ENCODE measurements at places on chromosomes 2 and 18.

DNA sequence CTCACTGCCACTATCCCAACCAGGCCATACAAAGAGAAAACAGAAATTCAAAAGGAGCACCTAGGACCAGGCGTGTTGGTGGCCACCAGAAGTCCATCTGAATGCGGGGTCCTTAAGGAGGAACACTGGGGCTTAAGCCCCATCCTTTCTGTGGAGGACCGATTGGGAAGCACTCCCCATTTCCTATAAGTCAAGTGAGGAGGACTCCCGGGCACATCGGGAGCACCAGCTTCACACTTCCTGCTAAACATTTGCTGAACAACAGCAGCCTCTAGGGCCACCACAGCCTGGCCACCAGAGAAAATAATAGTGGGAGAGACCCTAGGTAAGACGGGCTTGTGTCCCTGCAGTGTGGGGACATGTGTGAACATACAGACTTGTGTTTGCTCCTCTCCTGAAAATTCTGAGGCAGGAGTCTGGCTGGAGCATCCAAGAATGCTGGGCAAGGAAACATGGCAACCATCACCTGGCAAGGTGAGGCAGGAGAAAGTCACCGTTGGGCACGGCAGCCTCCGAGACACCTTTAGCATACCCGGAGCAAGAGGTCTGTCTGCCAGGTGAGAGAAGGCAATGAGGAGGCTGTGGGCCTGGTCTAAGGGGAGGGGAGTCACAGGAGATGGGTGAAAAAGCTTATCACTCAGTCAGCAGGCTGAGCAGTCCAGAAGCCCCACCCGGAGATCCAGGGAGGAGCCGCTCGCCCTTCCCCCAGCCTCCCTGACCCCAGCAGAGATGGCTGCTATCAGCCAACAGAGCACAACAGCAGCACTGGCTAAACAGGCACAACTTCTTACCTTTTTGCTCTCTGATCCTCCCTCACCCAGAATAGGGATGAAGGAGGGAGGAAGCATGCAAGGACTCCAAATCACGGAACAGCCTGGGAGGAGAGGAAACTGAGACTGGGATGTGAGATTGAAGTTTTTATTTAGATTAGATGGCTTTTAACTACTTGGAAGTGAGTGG is 282.3 kb downstream of the EIPR1 start:
- no peak for DNase-seq

DNA sequence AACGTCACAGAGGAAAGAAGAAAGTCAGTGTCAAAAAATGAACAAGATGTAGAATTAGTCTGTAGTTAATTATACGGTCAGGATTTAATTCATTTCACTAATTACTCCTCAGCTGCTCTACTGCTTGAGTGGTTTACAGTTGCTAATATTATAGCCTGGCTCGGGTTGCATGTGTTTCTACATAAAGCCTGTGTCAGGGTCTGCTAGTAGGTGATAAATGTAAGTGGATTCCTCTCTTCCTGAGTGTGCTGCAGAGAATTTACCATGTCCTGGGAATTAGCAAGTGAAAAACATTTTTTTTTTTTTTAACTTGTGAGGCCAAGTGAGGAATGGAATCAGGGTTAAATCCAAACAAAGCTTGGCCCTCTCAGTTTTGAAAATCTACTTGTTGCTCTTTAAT is 622.6 kb downstream of the EPHA4 start:
- DNase-seq = no peak

DNA sequence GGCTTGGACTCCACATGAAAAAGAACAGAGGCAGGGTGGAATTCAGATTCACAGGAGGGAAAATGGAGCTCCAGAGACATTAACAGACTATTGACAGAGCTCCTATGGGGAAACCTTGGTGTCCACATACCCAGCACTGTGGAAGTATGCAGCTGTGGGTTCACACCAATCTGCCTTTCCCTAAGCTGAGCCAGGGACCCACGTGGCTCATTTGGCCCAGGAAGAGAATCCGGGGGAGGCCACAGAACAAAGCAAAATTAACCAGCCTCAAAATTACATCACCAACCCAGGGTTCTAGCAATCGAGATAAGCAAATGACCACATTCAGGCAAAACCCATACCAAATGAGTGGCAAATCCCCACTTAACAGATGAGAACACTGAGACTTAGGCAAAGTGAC is 105.8 kb upstream of the TWIST2 start:
- no peak for DNase-seq

DNA sequence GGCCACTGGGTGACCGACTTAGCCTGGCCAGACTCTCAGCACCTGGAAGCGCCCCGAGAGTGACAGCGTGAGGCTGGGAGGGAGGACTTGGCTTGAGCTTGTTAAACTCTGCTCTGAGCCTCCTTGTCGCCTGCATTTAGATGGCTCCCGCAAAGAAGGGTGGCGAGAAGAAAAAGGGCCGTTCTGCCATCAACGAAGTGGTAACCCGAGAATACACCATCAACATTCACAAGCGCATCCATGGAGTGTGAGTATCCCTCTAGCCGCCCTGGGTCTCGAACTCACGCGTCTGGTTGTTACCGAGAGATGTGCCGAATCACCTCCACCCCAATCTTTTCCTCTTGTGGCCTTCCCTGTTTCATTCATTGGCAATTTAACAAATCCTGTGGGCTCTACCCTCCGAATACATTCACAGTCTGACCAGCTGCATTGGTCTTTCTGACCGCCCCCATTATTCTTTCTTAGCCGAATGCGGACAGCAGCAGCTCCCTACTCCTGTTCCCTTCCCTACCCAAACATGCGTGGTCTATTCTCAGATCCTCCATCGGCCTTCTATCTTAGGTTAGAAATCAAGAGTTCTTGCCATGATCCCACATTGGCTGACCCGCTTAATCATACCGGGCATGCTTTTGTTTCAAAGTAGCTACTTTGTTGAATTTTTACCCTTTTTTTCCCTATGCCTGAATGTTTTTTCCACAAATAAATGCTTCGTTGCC is 631 bp downstream of the RPL31 start:
- peak; percentile 42 for DNase-seq

DNA sequence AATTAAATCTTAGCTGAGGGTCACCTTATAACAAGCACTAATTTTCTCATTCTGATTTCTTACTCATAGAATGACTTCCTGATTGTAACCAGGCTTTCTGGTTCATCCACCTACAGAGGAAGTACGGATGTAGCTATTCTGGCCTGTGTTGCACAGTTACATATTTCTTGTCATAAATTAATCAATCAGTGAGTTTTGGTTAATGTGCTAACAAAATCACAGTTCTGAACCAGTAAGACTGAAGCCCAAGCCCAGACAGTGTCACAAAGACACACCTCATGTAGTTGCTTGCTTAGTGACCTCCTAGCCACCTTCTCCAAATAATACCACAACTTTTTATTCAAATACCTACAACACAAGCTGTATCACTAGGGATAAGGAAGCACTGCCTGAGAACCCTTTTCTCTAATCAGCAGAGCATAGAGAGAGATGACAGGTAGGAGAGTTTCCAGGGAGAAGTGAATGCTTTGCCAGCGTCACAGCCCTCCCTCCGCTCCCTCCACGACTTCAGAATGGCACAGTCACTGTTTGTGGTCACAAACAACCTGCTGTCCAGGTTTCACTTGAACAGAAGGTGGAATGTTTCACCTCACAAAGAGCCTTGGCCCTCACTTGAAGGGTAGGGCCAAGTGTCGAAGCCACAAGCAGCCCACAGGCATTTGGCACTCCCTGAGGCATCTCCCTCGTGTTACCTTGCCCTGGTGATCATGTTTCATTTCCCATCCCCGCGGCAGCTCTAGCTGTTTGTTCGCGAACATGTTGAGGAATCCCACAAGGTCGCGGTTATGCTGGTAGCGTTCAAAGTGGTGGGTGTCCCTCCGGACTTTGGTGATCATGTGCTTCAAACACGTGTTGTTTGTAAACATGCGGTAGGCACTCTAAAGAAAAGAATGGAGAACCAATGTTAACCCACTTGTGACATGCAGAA is 120.8 kb upstream of the STK17B start:
- no peak for DNase-seq

DNA sequence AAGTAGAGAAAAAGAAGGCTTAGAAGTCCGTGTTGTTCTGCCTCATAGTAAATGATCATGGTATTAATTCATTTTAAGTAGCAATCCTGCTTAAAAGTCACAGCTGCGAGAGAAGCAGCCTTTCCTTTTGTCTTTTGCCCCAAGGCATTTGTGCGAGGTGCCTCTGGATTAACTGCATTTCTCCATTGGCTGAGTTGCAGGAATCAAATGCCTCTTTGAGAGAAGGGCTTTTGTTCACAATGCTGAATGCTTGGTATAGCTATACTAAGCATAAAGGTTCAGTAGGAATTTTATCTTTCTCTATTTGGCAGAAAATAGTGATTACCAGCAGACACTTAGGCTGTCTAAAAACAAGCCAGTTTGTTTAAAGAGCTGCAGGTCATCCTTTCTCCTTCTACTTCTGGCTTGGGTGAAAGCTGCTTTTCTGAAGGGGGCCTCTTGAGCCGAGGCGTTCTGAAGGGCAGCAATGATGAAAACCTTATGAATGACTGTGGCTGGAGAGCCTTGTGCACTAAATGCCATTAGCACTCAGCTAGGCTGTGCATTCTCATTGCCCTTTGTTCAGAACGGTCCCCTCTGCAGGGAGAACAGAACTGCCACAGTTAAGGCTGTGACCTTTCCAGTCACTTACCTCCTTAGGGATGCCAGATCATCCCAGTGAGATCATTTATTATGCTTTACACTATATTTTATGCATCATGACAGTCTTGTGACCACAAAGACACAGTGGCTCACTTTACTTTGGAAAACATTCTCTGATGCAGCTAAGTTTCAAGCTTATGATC is 68.8 kb upstream of the TMEM87B start:
- peak; percentile 32 for DNase-seq

DNA sequence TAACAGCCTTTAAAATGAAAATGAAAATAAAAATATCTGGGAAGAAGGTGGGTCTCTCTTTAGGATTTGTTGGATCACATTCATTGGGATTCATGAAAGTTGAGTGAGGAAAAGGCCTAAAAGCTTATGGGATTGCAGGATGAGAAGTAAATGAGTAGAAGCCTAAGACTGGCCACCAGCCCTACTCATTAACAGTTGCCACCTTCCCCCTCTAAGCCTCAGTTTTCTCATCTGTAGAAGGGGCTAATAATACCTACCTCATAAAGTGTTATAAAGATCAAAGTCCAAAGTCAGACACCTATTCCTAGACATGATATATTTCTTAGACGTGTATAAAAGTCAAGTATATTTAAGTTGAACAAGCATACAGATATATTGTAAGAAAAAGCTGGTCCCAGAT is 23.8 kb downstream of the RDH14 start:
- no peak for DNase-seq

DNA sequence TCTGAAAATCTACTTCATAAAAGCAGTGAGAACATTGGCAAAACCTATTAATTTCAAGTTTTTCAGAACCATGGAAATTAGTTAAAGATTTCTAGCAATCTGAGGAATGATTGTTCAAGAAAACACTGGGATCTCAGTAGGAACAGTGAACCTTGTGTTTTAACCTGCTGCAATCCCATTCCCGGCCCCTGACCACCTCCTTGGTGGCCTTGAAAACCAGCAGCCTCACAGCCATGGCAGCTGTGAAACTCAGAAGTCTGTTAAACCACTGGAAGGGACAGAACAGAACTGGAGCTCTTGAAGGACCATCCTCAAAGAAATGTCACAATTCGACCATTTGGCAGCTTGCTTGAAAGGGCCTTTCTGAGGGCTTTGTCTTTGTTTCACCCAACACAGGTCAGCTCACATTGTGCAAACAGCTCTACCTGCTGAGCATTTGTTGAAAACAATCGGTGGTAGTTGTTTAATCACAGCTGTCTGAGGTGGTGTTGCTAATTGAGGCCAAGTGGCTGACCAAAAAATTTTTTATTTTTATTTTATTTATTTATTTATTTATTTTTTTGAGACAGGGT is 25.8 kb downstream of the NEDD4L start:
- DNase-seq = no peak

DNA sequence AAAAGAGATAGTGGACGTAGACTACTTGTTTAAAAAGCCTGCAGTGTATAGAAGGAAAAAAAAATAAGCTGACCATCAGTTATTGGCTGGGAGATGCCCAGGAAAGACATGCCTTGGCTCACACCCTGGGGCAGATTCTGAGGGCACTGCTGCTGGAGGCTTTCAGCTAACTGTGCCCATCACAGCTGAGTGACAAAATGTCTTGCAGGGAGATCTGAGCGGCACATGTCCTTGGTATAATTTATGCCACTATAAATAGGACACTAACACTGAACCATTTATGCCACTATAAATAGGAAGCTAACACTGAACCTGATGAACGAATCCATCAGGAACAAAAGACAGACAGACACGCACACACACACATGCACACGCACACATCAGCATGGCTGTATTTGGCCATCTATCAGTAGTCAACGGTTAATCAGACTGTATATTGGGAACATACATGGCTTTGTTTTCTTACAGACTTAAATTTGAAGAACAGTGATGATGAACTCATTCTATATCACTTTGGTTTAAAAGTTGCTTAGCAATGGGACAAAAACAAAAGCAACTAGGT is 68.2 kb upstream of the NOSTRIN start:
- no peak for DNase-seq
